Transverse colon (tissue), 4 donors: ENCODE measurements at places on chromosomes 1 and 21. TPM values are rescaled to one million over a fixed set of nuclear protein-coding genes. Genes with fewer than 3 reads are reported as not detected.

- DNase-seq: no peak
Measured at GRCh38 chr1:18647681-18648214, 17.1 kb downstream of the PAX7 start.

DNA sequence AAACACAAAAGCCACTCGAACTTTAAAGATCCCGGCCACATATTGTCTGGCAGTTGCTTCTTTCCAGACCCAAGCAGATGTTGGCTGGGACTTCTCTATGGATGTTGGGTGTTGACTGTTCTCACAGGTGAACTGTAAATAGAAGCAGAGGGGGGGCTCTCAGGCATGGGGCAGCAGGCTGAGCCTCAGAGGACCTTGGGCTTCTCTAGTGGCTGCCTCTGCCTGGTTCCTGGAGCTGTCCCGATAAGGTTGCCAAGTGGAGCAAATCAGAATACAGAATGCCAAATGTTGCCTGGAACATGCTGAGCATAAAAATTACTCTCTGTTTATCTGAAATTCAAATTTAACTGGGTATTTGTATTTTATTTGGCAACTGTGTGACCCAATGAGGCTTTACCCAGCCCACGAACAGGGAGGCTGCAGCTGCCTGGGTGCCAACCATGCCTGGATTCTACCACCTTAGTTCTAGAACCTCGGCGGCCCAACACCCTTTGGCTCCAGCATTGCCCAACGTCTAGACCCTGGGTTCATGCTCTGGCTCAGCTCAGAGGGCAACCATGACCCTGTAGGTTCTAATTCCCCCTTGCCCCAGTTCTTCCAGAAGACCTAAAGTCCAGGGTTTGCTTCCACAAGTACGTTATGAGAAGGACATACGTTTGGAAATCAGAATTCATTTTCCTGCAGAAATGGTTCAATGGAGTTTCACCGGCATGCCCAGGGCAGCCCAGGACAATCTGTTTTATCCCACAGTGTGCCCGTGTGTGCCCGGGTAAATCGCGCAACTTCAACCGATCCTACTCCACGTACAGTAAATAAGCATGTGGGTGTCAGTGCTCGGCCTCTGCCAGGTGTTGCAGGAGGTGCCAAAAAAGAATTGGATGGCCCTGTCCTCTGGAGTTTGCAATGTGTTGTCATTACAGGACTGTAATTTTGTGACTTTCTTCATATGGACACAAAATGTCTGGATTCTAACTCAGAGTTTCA is 5.4 kb upstream of the SLC45A1 start:
- no peak for DNase-seq

The CLEC20A gene
- total RNA-seq: not detected

GRCh38 chr1:152347116-152347728 is 12.6 kb downstream of the FLG2 start:
- no peak for DNase-seq

- peak; percentile 66 for DNase-seq
Measured at GRCh38 chr1:205229399-205229871, 1.7 kb downstream of the TMCC2 start.
